ENCODE measurements at places on chromosomes 1 and 21.
A peak's percentile ranks its signal among the peaks of the same experiment; 100 is the strongest.

- DNase-seq = no peak
Measured at GRCh38 chr21:42254083-42254482, 35.1 kb downstream of the ABCG1 start.

DNA sequence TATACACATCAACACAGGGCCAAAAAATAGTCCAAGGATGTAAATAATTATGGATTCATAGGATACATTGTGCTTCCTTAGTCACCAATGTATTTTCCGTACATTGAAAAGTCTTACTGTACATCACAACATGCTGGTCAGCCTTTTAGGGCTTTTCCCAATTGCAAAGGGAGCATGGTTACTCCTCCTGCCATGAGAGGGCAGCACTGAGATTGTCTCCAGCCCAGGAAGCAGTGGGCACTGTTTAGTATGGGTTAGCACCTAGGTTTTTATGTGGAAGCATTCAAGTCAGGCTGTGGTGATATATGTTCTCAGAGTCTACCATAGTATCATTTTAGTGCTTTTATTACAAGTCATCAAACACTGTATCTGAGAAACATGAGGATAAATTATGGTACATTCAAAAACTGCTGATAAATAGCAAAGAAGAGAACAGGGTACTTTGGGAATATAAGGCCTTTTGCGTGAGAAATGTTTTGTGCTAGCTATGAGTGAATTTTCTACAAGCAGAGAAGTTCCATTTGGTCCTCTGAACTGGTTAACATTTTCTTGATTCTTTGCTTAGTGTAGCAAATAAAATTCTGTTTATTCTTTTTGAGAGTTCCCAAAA, 34.0 kb downstream of the ST6GALNAC5 start:
- peak; percentile 58 for DNase-seq

- DNase-seq = peak; percentile 72
Measured at GRCh38 chr1:65059930-65060538, 88.0 kb upstream of the AK4 start.

DNA sequence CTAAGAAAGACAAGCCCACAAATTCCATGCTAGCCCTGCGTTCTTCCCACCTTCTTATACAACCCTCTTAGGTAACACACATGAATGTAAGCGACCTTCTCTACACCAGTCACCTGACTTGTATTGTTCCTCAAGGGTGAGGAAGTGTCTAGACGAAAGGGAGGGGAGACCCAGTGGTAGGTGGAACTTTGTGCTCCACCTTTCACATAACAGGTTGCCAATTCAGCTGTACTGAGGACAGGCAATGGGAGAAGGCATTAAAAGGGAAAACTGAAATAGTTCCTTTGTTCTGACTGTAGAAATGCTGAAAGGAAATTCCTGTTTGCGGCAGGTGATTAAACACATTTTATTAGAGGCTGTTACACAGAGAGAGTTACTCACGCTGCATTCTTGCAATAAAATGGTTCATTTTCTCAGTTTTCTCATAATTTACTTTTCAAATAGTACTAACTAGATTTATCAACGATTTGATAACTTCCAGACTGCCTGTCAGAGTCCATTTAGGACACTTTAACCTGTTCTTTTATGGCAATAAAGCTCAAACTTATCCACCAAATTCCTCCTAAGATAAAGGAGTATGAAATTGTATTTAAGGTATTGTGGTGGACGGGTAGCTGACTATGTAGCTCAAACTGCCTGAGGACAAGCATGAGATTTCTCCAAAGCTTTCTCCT, 17.8 kb upstream of the CHRM3 start:
- no peak for DNase-seq

DNA sequence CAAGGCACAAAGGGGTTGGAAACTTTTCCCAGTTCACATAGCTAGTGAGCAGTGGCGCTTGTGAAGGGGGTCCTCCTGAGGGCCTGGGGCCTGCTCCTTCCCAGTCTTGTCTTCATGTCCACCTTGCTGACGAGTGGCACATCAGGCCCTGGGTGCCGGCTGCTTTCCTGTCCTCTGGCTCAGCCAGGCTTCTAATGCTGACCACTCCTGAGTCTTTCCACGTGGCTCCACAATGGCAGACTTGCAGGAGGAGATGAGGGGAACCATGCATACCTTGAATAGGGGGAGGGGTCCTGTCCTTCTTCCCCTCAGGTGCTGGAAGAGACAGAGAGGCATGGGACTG, 38.7 kb downstream of the MAPKAPK2 start:
- no peak for DNase-seq

DNA sequence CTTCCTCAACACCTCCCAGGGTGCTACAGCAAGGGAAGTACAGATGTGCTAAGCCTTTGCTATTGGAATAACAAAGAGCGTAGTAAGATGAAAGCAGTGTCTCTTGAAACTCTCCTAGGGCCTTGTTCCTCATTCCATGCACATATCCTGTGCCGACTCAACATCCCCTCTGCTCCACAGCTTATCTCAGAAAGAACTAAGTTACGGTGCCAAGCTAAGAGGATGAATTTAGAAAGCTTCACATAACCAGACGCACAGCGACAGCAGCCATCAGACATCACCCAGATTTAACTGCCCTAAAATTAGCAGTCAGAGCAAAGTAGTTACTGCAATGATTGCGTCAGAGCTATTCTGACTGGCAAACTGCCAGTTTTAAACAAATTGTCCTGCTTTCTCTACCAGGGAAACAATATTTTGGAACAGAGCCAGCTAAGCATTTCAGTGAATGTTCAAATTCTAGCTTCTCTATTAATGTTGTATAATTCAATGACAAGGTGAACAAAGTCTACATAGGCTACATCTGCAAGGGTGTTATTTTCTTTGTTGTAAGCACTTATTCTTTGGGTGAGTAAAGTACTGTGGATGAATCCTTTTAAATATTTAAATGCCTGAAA, 9.5 kb downstream of the SIPA1L2 start:
- peak; percentile 72 for DNase-seq

DNA sequence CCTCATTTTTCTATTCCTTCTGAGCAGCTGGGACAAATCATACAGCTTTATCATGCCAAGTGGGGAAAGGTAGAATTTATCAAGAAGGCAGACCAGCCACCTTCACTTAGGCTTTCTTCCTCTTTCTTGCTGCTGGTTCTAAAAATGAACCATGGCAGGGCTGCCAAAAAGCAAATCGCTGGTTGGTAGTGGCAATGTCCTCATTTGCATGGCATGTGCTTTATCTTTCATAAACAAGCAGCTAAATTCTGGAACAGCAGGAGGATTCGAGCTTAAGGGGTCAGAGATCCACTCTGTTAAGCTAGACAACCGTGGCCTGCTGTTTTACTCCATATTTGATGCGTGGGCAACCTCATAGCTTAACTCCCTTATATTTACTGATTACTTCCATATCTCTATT, 91.3 kb downstream of the RPE65 start:
- peak; percentile 16 for DNase-seq

DNA sequence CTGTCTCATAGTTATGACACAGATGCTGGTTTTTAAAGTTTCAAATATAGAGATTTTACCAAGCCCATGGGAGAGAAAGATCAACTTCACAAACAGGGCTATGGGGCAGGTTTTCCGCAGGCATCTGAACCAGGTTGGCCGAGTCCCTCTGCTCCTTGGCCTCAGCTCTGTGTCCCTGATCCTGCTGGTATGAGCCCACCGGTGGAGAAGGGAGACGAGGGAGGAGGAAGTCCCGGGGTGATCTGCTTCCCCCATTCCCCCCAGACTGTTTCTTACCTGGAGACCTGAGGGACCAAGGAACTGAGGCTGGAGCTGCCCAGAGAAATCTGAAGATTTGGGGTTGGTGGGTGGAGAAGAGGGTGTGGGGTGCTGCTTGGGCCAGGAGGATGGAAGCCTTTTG, 28.9 kb upstream of the BTG2 start:
- no peak for DNase-seq

GRCh38 chr1:158203693-158204457, 23.2 kb downstream of the CD1D start:
- DNase-seq = peak; percentile 65

DNA sequence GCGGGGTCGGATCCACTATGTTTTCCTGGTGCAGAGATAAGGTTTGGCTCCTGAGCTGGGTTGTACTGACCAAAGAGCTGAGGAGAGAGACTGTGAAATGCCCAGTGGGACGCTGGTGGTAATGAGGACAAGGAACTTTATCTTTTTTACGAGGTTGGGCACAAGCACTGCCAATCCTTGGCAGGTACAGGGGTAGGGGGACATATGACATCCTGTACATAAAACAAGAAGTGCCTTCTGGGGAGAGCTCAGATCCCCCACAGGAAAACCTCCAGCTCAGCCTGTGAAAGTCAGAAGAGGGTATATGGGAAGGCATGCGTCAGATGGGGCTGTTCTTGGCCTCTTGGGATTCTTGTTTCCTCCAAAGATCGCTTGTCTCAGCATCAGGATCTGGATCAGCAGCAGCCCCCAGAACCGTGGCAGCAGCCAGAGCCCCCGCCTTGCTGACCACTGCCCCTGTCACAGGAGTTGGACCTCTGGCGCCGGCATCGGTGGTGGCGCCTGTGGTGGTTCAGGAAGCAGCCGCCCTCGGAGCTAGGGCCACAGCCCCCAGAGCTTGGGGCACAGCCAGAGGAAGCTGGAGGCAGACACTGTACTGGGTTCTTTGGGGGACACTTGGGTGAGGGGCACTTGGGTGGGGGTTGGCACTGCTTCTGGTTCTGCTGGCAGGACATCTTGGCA, 905 bp downstream of the LCE3E start:
- no peak for DNase-seq

- DNase-seq = peak; percentile 87
Measured at GRCh38 chr1:246117066-246117791, 389.9 kb downstream of the SMYD3 start.

GRCh38 chr1:235923466-235924021, 56.8 kb upstream of the LYST start:
- peak; percentile 40 for DNase-seq

- DNase-seq = no peak
Measured at GRCh38 chr1:19385221-19385620, 73.1 kb downstream of the SLC66A1 start.

DNA sequence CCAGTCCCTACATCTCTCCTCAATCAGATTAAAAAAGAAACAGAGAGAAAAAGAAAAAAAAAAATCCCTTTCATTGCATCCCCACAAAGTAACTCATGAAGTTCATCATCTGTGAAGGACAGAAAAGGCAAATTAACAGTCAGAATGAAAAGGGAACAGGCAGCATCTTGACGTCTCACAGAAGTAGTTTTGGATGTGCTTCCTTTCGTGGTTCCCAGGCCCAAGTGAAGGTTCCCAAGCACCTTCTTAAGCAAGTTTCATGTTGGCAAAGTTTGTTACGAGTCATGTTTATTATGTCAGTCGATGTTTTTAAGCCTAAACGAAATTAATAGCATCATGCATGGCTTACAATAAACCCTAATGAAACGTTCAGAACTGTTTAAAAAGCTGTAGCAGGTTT, 475.2 kb downstream of the SETD4 start:
- DNase-seq = no peak

DNA sequence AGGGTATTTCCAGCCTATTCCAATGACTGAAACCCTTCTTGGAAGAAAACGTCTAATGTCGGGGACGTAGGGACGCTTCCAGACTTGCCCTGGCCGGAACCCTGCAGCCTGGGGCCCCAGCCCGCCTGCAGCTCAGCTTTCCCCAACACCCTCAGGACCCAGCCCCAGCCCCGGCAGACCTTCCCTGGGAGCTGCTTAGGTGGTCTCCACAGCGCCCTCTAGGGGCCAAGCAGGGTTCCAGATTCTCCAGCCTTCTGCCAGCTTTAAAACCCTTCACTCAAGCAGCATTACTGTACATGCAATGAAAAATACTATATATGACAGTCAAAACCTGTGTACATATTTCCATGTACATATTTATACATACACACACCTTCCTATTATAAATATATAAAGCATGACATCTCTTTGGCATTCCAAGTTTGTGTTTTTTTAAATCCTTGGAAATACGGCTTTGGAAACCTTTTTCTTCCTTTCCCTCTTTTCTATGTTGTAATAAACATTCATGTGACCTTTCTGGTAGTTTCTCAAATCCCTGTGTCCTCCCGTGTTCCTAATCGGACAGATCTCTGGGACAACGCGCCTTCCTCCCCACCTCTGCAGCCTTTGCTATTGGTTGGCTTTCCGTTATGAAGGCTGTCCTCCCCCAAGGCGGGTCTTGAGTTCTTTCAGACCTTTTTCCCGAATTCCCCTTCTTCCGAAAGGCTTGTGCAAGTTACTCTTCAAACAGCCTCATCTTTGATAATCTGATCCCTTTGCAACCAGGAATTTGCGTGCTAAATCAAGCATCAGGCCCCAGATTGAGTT, 60.3 kb downstream of the STUM start:
- DNase-seq = peak; percentile 72

- DNase-seq = no peak
Measured at GRCh38 chr1:109909561-109909960, 1.1 kb upstream of the CSF1 start.

DNA sequence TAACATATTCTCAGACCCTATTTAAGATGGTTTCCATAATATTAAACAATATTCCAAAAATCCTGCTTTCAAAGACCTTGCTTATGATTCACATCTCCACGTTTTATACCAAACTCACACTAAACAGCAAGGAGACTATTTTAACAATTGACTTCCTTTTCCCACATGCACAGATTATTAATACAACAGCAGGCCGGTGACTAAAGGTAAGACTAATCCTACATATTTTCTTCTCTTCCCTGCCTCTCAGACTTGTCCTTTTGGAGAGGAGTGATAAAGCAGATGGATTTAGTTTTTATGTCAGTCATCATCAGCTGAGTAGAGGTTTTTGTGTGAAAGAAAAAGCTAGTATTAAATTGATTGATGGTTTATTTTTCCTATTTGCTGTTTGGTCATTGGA, 400.6 kb downstream of the NTNG1 start:
- DNase-seq = no peak

GRCh38 chr1:236395230-236395946, 1.3 kb downstream of the EDARADD start:
- no peak for DNase-seq

- no peak for DNase-seq
Measured at GRCh38 chr1:43451157-43451591, 2.6 kb downstream of the HYI start.

DNA sequence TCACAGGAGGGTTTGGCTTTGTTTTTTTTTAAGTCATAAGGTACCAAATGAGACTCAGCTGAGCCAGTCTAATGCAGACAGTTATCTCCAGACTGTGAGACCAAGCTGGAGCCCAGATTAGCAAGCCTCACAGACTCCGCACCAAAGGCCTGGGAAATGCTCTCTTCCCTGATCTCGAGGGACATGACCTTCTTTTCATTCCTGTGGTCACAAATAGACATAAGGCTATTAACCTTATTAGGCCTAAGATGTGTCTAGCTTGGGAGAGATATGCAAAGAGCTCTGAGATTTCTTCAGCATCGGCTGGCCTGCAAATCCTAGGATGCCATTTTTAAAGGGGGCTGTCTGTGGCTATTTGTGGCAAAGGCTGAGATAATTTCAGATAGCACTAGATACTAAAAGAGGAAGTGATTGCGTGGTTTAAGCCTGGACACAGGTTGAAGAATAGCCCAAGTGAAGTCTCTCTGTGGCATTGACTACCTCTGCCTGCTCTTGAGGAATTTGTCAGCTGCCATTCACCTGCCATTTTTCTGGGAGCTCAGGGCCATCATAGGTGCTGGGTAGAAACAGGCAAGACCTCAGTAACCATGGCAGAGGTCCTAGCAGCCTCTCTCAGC, 301.3 kb downstream of the SIPA1L2 start:
- peak; percentile 6 for DNase-seq
